ENCODE measurements at places on chromosomes 6 and 20. TPM values are rescaled to one million over a fixed set of nuclear protein-coding genes. Genes with fewer than 3 reads are reported as not detected.

GRCh38 chr6:54291146-54291545, 17.1 kb upstream of the TINAG start:
- no peak for DNase-seq

GRCh38 chr20:57907131-57908000, 197.6 kb upstream of the PMEPA1 start:
- peak; percentile 73 for DNase-seq

- DNase-seq: no peak
These were observed 16.1 kb upstream of the TLDC2 start for GRCh38 chr20:36859700-36860330.

DNA sequence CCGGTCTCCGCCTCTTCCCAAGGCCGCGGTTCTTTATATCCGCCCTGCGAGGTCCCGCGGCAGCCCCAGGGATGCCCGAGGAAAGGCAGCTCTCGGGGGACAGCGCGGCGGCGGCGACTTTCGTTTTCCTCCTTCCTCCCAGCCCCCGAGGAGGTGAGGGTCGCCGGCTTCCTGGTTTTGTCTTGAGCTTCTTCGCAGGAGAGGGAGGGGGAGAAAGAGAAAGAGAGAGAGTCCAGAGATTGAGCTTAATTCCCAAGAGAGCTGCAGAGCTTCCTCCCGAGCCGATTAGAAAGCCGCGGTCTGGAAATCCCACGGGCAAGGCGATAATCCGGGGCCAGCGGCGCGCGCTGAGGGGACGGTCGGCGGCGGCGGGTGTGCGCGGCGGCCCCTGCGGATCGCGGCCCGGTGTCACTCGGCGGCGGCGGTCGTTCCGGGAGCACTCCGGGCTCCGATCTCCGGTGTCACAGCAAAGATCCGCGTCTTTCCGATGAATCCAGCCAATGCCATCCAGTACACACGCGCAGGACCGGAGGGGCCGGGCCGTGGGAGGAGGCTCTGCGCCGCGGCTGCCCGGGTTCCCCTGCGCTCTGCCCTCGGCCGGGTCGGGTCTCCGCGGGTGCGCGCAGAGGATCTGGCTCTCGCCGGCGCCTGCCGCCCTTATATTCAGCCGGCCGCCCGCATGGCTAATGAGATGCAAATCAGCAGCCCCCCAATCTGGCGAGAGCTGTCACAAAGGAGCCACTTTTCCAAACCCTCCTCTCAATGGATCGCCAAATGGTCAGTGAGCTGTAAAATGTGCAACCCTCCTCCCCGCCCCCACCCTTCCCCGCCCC, at the start of gene DLL1:
Gene DLL1, minus strand, starts transcription at position 783 of the 833 bp plus-strand sequence. CDS start 939 bp downstream, outside the sequence.
- DNase-seq: peak; percentile 55

DNA sequence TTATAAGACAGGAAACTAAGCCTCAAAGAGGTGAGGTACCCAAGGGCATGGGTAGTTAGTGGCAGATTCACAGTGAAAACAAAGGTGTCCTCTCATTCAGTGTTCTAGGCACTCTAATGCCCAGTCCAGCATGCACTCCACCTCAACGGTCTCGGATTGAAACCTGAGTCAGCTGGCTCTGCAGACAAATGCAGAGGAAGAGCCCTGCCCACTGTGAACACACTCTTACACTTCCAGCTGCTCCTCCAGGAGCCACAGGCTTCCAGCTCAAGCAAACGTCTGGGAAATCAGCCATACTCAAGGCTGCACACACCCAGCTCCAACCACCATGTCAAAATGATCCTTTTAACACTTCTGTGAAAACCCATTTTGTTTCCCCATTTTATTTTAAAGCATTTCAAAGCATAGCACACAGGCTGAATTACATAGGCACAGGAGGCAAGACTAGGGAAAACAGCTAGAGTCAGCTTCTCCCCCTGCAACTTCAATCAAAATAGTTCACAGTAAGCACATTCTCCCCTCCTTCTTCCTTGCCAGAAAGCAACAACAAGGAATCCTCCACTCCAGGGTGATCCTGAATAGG, 3.0 kb upstream of the IL17A start:
- DNase-seq: no peak

DNA sequence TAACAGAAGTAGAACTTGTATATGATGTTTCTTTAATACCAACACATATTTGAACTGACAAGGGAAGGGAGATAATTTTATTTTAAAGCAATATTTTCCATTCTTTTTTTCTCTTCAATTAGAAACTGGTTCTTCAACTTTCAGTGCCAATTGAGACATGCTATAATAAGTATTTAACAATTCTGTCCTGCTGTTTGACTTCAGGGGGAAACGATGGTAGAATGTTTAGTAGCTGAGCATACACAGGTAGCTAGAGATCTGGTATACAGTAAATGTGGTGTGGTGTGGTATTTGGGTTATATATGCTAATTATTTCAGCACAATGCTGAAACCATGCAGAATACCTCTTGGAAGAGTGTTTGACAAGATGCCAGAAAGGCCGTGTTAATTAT, 156.9 kb downstream of the ARID1B start:
- peak; percentile 37 for DNase-seq

DNA sequence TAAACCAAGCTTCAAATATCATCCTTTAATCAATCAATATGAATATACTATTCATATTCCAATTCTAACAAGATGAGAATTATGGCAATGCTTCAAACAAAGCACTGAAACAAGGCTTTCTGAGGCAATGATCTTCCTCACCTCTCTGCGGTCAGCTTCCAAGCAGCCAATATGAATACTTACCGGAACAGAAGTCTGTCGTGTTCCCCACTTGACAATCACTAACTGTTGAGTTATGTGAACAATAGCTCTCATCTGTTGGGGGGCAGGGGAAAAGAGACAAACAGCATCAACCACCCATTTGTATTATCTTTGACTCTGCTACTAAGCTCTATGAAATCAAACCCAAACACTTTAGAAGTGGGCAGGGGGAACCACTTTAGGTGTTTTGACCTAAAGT, 4.5 kb downstream of the CD164 start:
- no peak for DNase-seq

GRCh38 chr6:56222499-56222898, 24.9 kb downstream of the COL21A1 start:
- no peak for DNase-seq

DNA sequence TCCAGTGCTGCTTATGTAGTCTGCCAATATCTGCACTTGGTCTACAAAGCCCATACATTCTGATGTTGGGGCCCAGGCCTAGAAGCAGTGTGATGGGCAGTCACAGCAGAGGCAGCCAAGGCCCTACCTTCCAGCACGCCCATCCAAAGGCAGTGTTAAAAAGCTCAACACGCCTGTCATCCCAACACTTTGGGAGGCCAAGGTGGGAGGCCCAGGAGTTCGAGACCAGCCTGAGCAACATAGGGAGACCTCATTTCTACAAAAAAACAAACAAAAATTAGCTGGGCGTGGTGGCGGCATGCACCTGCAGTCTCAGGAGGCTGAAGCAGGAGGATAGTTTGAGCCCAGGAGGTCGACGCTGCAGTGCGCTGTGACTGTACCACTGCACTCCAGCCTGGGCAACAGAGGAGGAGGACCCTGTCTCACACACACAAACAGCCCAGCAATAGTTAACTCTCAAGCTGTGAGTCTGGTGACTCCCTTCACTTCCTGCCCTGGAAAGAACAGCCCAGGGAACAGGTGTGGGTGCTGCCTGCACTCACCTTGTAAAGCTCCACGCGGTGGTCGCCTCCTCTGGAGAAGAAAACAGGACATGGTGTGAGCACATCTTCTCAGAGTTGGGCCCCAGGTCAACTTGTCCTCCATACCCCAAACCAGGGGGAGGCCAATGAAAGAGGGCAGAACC, 68.8 kb downstream of the PYGB start:
- DNase-seq: no peak

- no peak for DNase-seq
These were observed 852.3 kb downstream of the QKI start for GRCh38 chr6:164266851-164267250.

RIPOR3 gene
- total RNA-seq: 7.9 TPM

ZNF831 gene
- total RNA-seq: 0.86 TPM

HLA-G gene
- total RNA-seq: 0.23 TPM

TRERF1 gene
- 4.8 TPM for total RNA-seq

All from lung (tissue), 17 donors.